Bronchial smooth muscle cell (primary cell): ENCODE measurements at places on chromosomes 3 and 15. TPM values are rescaled to one million over a fixed set of nuclear protein-coding genes. Genes with fewer than 3 reads are reported as not detected.

NLGN1 gene
- 1.9 and 2.9 TPM in 2 replicates for total RNA-seq

GABRR3 gene
- not detected in 2 replicates for total RNA-seq

RHOV gene
- total RNA-seq, result 0.16 TPM in 1 of 2 replicates, not detected in the other

KLHL40 gene
- total RNA-seq, result 0.09 TPM in 1 of 2 replicates, not detected in the other

NEK11 gene
- 8.4 and 12.1 TPM in 2 replicates for total RNA-seq

GNAT1 gene
- total RNA-seq, result not detected in 2 replicates

UROC1 gene
- total RNA-seq, result not detected in 2 replicates

COLQ gene
- total RNA-seq, result 0.43 and 0.95 TPM in 2 replicates

RLBP1 gene
- total RNA-seq, result not detected in 2 replicates

TFDP2 gene
- 23.3 and 26.6 TPM in 2 replicates for total RNA-seq

SLC26A6 gene
- 16.7 and 18.5 TPM in 2 replicates for total RNA-seq

SMCO1 gene
- total RNA-seq, result not detected in 2 replicates

SAMMSON gene
- total RNA-seq, result not detected in 2 replicates

HIGD2B gene
- total RNA-seq, result under 0.01 TPM in 1 of 2 replicates, not detected in the other

TM4SF4 gene
- total RNA-seq, result 0.16 TPM in 1 of 2 replicates, not detected in the other

ADAMTS9 gene
- 0.16 and 0.26 TPM in 2 replicates for total RNA-seq

ATP2B2 gene
- not detected in 2 replicates for total RNA-seq

CDHR4 gene
- total RNA-seq, result 0.16 and 0.43 TPM in 2 replicates

NBEAL2 gene
- total RNA-seq, result 1.5 and 1.7 TPM in 2 replicates

GOLGA6L25 gene
- not detected in 2 replicates for total RNA-seq

BDH1 gene
- total RNA-seq, result 1.4 and 2.0 TPM in 2 replicates

ROPN1 gene
- total RNA-seq, result not detected in 2 replicates

SPINK8 gene
- not detected in 2 replicates for total RNA-seq
